Stimulated activated CD8-positive, alpha-beta memory T cell treated with anti-CD3 and anti-CD28 coated beads, Interleukin-7, amount 100 ng/mL, for 48 hours (primary cell): ENCODE measurements at places on chromosomes 13 and 19.

DNA sequence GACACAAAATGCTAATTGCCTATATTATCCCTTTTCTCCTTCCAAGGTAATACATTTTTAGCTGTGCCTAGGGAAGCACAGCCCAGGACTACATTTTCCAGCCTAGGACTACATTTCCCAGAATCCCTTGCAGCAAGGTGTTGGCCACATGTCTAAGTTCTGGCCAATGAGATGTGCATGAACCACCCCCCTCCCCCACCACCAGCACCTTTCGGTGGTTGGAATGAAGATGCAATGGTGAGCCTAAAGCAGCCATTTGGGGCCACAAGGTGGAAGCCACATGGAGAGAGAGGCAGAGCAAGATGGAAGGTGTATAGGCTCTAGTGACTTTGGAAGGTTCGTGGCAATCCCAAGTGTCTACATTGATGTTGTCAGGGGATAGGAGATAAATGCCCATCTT, 16.2 kb downstream of the UNC13A start:
- peak; percentile 5 for DNase-seq

DNA sequence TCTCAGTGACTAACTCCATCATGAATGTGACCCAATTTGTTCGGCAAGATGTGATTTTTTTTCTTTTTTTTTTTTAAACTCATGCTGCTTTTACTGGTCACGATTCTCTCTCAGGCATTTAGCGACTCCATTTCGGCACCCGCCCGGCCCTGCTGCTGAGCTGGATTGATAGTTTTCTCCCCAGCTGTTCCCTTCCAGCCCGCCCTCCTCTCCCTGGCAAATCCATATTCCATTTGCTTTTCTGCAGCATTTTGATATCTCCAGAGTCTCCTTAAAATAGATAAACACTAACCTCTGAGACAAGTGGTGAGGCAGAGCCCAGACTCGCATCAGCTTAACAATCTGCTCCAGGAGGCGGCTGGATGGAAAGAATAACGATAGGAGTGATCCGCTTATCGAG, 55.5 kb upstream of the KATNAL1 start:
- no peak for DNase-seq

GRCh38 chr13:32976912-32977311, 39.3 kb upstream of the KL start:
- no peak for DNase-seq

GRCh38 chr13:99626461-99627082, 125.3 kb downstream of the TM9SF2 start:
- no peak for DNase-seq

- no peak for DNase-seq
These were observed 386.0 kb upstream of the ATXN8OS start for GRCh38 chr13:69721631-69722030.

DNA sequence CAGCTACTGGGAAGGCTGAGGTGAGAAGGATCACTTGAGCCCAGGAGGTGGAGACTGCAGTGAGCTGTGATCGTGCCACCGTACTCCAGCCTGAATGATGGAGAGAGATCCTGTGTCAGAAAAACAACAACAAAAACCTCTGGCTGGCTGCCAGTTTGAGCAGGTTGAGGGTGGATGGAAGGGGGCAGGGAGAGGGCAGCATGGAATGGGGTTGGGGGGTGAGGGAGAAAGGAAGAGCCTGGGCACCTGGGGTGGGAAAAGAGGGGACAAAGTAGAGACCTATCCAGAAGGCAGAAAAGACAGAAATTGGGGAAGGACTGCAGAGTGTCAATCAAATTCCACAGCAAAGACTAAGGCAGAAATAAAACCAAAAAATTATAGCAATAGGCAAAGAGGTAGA, 4.7 kb downstream of the SLC1A5 start:
- no peak for DNase-seq

GRCh38 chr13:46609726-46610125, 56.8 kb downstream of the LRCH1 start:
- no peak for DNase-seq
